ENCODE measurements at places on chromosomes 11 and 22.

DNA sequence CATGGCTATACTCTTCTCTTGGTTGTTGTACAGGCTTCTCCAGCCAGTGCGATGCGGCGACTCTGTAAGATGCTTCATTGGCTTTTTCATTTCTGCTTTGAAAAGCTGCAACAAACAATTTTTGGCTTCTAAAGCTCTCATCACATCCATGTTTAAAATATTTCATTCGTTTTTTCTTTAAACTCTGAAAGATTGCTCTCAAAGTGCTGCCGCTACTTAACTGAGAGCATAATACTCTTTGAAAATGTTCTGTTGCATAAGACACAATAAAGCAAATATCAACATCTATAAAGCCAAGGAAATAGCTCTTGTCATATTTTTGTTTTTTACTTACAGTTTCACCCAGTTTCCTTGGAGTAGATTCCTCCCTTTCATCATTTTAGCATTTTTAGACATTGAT, 468.3 kb downstream of the TBC1D22A start:
- DNase-seq, result no peak

DNA sequence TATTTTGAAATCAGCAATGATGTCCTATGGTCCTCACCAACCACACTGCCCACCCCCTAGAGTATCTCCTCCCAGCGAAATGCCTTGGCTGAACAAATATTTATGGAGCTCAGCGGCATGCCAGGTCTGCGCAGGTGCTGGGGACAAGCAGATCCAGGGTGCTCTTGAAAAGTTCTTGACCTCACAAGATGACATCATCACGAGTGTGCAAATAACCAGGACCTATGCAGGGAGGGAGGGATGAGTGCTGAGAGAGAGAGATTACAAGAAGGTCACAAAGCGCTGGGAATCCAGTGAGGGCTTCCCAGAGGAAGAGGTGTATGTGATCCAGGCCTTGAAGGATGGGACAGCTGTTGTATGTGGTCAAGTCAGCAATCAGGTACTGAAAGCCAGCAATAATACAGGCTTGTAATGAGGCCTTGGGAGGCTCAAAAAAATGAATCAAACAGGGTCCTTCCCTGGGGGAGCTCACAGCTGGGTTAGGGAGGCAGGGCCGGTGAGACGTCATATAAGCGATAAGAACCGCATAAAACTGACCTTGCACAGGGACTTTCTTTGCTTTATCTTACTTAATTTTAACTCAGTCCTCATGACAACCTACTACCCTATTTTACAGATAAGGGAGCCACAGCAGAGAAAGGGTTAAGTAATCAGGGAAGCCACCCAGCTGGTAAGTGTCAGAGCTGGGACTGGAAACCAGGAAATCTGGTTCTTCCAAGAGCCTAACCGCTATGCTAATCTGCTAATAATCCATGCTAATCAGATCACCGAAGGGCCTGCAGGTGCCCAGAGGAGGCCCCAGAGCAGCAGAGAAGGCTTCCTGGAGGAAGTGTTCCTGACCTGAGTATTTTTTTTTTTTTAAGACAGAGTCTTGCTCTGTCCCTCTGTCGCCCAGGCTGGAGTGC, 8.2 kb downstream of the ARRB1 start:
- no peak for DNase-seq

GRCh38 chr22:46192210-46192993, 42.1 kb downstream of the PPARA start:
- no peak for DNase-seq

DNA sequence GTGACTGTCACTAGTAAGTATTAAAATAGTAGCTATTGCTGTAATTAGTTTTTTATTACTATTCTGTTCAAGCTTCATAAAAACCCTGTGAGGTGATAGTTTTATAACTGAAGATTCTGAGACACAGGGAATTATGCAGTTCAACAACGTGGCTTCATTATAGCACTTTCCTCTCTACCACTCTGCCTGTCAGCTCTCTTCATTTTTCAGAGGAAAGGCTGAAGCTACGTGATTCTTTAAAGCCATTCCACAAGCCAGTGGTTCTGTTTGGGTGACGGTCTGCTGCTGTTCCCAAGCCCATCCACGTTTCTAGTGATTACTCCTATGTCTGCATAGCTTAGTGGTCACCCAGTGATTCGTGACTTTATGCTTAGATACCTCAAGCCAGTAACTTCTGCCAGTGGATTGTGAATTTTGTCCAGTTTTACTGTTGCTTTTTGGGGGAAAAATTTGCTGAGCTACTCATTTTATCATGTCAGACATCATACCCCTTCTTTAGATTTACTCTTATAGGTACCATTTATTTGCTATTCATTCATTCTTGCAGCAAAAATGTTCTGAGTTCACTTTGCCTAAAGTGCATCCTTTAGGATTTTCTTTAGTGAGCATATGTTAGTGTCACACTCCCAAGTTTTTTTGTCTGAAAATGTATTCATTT, 59.8 kb downstream of the UVRAG start:
- no peak for DNase-seq

DNA sequence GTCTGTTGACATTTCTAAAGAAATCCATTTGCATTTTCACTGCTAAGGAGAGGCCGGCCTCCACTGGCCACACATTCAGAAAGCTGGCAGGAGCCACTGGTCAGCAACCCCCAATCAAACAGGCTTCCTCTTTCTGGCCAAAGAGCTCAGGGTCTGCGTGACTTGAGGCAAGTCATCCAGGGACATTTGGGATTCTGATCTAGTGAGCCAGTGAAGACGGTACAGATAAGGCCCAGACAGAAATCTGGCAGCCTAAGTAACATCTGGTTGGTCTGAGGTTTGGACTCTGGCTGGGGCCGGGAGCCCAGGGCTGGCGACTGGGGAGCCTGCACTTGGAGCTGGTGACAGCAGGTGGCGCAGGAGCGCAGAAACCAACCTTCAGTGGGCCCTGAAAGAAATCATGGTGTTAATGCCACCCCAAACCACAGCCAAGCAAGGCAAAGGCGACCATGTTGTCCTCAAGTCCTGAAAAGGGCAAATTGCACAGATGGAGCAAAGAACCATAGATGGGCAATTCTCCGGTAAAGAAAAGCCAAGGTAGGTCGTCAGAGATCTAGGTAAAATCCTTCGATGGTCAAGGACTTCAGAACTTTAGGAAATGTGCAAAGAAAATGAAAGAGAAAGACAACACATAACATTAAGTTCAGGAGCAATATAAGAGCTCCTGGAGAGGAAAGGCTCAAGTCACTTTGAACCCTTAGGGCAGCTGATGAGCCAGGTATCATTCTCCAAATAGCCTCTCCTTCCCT, 99.4 kb upstream of the BLID start:
- DNase-seq, result no peak

- no peak for DNase-seq
These were observed 37.0 kb downstream of the PDE2A start for GRCh38 chr11:72637198-72637597.

GRCh38 chr22:42317008-42317407, 46.6 kb upstream of the TCF20 start:
- DNase-seq, result no peak

- DNase-seq, result no peak
These were observed 36.1 kb downstream of the ME3 start for GRCh38 chr11:86636275-86636674.

DNA sequence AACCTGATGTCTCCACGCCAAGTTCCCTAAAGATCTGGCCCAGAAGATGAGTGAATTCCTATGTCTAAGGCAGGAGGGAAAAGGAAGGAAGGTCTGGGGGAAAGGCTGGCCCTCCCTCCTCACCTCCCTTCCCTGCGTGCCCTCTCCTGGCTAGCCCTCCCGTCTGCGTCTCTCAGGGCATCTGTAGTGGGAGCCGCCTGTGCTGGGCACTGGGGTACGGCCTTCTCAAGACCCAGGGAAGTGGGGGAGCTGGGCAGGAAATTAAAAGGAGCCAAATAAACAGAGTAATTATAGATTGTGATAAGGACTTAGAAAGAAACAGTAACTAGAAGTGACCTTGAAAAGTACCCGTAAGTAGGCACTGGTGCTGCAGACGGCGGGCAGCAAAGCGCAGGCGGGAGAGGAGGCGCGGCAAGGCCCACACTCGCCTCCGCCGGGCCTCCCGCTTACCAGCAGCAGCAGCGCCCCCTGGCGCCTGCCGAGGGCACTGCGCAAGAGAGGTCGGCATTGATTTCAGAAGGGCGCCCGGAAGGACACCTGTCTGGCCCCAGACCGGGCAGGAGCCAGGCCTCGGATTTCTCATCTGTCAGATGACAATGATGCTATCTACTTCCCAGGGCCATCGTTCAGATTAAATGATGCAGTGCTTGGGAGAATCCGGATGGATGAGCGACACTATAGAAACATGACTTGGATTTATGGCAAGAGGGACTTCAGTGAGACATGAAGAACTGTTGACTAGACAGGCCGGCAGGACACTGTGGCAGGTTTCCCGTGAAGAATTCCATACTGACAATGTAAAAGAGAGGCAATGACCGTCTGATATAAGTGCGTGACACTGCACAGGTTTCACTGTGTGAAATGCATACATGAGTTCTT, 7.3 kb downstream of the KCNJ1 start:
- peak; percentile 41 for DNase-seq

DNA sequence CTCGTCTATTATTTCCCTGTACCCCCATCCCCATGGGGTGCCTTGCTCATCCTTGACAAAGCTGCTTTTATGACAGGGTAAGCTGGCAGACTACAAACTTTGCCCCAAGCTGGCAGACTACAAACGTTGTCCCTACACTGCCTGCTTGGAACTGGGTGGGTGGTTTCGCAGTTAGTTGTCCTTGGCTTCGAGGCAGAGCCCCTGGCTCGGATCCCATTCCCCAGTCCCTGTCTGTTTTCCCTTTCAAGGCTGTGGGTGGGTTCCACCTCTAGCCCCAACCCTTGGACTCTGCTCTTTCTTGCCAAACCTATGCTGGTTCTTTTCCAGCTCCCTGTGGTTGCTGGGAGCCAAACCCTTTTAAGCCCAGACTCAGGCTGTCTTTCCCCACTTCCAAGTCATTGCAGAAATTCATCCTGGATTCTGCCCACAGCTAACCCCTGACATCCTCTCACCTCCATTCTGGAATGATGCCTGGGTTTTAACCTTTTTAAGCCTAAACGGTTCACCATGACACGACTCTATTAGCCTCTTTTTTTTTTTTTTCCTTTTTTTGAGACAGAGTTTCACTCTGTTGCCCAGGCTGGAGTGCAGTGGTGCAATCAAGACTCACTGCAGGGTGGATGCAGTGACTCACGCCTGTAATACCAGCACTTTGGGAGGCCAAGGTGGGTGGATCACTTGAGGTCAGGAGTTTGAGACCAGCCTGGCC, 9.2 kb upstream of the RBM14 start:
- no peak for DNase-seq

GRCh38 chr22:27518531-27519340, 282.8 kb downstream of the MN1 start:
- no peak for DNase-seq

DNA sequence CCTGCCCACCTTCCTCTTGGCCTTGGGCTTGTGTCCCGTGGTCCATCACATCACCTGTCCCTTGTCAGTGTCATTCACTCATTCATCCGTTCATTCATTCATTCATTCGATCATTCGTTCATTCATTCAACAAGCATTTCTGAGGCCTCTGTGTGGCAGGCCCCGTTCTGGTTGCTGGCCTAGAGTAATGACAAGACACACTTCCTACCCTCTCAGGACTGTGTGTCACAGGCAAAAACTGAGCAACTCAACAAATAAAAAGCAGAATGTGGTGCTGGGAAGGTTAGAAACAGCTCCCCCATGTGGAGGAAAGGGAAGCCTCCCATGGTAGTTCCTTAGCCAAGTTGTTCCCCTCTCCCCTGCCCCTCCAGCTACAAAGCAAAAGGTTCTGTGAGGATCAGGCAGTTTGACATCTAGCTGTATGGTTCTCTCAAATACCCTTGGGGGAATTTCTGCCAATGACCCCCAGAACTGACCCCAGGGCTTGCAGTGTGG, 1.6 kb upstream of the OMP start:
- no peak for DNase-seq

DNA sequence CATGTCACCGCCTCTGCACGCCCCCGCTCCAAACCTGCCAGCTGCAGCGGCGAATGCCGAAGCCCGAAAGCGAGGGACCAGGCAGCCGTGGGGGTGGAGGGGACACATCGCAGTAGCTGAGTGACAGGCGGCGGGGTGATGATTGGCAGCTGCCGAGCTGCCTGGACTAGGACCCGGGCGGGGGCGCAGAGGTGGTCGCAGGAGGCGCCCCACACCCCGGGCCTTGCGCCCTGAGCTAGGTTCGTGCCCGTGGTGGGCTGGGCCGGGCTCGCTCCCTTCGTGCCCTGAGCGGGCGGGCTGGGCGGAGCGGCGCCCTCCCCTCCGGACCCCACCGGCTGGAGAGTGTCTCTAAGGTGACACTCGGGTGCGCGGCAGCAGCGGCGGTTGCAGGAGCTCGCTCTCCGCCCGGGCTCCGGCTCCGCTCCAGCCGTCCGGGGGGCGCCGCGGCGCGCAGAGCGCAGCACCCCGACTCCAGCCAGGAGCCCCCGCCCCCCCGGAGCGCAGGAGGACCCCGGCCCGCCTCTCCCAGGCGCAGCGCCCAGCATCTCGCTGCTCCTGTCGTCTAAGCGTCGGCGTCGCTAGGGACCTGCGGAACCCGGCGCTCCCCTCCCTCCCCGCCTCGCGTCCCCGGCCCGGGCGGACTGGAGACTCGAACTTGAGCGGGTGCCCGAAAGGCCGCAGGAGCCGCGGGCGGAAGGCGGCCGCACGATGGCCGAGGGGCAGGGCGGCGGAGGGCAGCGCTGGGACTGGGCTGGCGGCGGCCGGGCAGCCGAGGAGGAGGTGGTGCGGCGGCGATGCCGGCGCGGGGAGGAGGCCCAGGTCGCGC, 14.5 kb upstream of the DGKZ start:
- DNase-seq, result no peak

DNA sequence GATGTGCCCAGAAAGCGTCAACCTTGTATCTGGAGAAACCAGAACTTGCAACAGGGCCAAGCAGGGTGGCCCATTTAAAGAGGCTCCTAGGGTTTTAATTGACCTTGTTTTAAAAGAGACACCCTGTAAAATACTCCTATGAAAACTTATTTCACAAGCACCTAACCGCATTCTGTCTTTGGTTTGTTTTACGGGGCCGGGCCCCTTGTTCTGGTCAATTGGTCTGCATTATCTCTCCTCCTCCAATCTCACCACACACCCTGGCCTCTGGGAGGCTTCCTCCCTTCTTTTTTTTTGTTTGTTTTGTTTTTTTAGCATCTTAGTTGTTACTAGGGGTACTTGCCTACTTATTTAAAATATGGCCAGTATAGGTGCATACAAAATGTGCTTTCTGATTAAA, 4.7 kb downstream of the EHF start:
- no peak for DNase-seq

DNA sequence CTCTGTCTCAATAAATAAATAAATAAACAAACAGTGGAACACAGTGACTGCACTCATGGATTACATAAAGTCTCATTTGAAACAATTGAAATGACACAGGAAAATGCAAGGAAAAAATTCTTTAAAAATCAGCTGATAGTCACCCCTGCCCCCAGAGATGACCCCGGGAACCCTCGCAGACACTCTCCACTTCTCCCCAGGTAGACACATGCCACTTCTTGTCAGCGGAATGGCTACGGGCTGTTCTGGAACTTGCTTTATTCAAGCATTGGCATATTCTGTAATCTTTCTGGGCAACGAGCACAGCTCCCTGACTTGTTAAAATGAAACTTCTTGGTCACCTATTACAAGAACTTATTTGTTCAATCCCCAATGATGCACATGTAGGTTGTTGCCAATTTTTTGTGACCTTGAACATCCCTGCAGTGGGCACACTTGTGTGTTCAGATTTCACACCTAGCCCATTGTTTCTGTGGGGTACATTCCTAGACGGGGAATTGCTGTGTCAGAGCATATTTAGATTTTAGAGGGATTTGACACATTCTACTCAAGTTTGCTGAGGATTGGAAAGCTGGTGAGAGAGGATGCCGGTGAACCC, 32.8 kb downstream of the MYEOV start:
- DNase-seq, result no peak

Measured in esophagus squamous epithelium (tissue), 5 donors.